ENCODE measurements at places on chromosomes 2 and 18.

- no peak for DNase-seq
These were observed 194.8 kb upstream of the SLC8A1 start for GRCh38 chr2:40646642-40647041.

DNA sequence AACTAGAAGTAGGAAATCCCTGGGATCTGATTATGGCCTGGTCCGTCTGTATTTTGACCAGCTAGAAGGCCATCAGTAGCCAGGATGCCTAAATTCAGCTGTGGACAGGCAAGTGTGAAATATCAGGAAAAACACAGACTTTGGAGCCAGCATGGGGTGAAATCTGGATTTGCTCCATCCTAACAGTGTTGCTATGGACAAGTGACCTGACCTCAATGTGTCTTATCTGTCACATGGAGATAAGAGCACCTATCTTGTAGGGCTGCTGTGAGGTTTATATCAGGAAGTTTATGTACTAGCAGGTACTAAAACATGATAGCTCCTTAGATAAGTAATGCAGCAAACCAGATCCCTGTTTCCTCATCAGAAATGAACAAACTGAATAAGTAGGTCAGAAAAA, 460.4 kb downstream of the STK39 start:
- no peak for DNase-seq

GRCh38 chr2:88669482-88670214, 21.8 kb upstream of the RPIA start:
- DNase-seq, result no peak

DNA sequence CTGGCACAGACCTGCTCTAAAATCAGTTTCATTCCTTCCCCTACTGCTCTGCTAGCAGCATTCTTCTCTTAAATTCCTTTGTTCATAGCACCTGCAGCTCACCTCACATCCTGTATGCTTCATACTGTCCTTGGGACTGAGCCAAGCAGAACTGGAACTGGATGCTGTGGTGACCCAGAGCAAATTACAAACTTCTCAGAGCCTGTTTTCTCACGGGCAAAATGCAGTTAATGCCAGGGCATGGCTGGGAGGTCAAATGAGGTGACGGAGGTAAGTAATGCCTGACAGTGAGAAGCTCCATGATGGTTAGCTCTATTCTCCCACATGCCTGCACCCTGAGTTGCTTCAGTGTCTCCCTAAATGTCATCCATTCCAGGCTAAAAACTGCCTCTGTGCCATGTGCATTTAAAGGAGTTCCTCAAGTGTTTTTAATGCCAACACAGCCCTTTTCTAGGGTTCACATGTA, 29.7 kb downstream of the C2orf42 start:
- DNase-seq, result no peak

- DNase-seq, result no peak
These were observed 138.7 kb downstream of the CERS6 start for GRCh38 chr2:168594778-168595177.

DNA sequence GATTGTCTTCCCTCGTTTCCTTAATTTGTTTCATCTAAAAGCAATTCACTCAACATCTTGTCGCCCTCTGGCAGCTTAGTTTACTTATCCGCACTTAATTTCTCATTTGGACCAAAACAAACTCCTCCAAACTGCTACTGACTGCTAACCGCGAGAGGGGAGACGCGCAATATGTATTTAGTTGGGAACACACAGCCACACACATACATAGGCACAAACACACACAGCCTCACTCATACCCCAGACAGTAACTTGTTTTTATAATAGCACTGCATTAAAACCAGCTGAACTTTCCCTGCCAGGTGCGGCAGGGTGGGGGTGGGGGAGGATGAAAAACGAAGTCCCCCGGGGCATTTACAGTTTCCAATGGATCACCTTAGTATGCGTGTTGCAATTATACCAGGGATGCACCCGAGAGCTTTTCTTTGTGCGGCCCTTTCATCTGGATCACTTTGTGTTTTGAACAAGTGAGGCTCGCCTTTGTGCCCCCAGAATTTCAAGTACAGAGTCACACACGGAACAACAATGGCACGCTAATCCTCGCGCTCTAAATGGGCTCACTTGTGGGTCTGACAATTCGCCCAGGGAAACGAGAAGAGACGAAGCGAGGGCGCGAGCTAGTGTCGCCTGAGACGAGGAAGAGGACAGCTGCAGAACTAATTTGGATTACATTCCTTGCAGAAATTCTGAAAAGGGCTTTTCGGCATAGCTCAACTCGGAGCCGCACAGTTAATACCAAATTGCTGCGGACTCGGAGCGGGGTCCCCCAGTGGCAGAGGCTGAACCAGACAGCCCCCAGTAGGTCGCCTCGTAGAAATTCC, 2.4 kb downstream of the ERBB4 start:
- DNase-seq, result no peak

DNA sequence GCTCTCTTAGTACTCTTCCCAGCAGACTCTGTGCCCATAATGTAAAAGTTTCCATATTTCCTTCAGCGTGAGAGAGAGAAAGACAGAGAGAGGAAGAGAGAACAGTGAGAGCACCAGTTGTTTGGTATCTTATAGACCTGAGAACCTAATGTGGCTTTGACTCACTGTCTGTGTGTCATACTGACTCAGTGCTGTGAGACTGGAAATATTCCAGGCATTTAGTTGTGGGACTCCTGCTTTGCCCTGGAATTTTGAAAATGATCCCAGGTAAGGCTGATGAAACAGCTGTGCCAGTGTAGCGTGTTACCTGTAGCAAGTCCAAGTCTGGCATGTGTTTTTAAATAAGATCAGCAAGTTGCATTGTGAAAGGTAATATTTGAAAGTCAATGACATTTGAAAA, 87.9 kb upstream of the KCNH7 start:
- DNase-seq, result no peak
